ENCODE measurements at places on chromosomes 7 and 10. TPM values are rescaled to one million over a fixed set of nuclear protein-coding genes. Genes with fewer than 3 reads are reported as not detected.

Gene OR13A1
- not detected for total RNA-seq

Gene NPC1L1
- total RNA-seq = not detected

Gene SNX8
- total RNA-seq = 73.3 TPM

Gene HOXA11
- total RNA-seq = not detected

Gene ADCYAP1R1
- not detected for total RNA-seq

Gene CCNJ
- total RNA-seq = 1.2 TPM

DNA sequence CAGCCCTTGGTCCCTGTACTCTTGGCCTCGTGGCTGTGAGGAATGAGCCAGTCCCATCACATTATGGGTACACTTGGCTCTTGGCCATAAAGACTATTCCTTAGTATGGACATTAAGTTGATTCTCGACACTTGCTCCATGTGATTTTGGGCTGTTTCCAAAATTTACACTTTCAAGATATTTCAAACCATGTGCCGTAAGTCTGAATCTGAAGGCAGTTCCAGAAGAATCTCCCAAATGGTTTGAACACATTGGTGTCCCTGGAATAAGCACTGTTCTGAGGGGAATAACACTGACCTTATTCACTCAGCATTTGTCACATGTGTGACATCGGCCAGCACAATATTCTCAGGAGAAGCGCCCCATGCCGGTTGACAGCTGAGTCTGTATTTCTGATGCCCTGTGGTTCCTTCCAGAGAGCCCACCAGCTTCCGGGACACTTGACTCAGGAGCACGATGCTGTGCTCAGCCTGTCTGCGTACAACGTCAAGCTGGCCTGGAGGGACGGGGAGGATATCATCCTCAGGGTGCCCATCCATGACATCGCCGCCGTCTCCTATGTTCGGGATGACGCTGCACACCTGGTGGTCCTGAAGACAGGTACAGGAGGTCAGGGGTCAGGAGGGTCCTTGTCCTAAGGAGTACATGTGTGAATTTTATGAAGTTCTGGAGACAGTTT lies 24.6 kb downstream of the NACAD start:
- DNase-seq = no peak

DNA sequence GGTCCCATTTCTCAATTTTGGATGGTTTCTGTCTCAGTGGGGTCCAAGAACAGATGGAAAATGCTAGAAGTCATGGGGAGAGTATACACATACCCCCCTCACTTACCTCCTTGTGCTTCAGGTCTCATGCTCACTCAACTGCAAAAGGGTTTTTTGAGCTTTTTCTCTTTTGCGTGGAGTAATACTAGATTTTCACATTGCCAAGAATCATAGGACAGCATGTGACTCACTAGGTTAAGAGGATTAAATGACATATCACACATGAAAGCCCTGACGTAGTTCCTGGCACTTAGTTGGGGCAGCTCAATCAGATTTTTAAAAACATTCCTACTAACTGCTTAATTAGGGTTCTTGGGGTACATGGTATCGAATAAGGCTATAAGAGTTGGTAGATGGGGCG lies 4.5 kb downstream of the PI4K2A start:
- no peak for DNase-seq

- DNase-seq = no peak
Observed at GRCh38 chr7:15291699-15292098, 270.1 kb downstream of the AGMO start.

GRCh38 chr10:100907175-100907574 lies 5.6 kb upstream of the SLF2 start:
- no peak for DNase-seq

DNA sequence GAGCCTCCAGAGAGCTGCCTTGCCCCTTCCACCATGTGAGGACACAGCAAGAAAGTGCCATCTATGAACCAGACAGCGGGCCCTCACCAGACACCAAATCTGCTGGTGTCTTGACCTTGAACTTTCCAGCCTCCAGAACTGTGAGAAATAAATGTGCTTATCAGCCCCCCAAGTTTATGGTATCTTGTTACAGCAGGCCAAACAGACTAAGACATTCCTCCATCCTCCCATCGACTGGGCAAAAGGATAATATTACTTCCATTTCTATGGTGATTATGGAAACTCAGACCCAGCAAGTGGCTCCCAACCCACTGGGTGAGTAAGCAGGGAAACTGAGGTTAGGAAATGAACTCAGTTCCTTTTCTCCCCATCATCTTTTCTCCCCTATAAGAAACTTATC lies 288.4 kb downstream of the KCNMA1 start:
- DNase-seq = no peak

DNA sequence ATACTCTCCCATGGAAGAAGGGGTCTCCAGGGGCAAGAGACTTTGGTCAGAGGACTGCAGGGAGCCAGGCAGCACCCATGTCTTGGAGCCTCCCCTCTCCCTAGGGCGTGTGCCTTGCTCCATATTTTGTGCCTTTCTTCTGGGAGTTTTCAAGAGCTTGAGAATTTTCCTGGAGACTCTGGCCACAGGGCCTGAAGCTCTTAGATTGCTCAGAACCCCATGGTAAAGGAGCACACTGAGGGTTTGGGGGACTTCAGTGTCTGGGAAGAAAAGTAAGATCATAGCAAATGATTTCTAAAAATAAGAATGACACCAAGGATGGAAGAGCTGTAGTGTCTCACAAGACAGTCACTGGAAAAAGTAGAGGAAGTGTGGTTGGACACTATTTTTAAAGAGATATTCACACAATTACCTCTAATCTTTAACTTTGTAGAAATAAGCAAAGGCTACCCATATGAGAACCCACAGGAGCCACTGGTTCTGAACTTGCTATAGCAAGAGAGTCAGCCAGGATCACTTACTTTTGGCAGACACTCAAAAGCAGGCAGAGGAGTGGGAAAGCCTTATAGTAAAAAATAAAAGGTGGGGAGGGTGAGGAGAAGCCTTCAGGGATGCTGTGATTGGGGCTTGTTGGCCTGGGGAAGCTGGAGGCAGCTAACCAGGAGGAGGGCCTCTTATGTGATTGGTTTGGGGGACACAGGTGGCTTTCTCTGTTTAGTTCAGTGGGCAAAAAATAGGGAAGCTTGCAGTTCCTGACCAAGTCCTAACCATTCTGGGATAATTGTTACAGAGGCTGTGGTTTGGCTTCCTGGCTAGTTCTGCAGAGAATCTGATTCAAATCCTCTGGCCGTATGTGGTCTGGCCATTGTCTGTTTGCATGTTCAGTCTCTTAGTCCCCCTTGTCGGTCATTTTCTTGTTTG lies 5.1 kb upstream of the CSGALNACT2 start:
- no peak for DNase-seq

DNA sequence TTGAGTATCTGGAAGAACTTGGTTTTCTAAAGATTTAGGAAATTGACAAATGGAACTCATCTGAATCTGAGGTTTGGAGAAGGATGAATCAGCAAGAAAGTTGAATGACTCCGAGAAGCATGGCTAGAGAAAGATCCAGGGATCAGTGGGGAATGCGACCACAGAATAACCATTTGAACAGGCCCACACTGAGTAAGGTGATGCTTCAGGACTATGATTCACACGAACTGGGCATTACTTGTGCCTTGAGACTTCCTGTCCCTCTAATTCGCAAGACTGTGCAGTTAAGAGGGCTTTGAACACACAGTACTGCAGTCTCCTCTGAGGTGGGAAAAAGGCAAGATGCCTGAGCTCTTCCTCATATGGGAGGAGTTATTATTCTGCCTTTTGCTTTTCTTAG lies 395.5 kb upstream of the POM121L12 start:
- no peak for DNase-seq

DNA sequence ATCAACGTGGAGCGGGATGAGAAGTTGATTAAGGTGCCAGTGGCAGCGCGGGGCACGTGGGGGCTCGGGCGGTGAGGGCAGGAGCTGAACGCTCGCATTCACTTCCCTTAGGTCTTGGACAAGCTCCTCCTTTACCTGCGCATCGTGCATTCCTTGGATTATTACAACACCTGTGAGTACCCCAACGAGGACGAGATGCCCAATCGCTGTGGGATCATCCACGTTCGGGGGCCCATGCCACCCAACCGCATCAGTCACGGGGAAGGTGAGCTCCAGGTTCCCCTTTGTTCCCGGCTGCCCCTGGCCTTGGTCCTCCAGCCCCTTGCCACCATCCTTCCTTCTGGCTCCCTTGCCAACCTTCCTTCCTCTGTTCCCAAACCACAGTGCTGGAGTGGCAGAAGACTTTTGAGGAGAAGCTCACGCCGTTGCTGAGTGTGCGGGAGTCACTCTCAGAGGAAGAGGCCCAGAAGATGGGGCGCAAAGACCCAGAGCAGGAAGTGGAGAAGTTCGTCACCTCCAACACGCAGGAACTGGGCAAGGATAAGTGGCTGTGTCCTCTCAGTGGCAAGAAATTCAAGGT lies 2.5 kb downstream of the UFSP1 start:
- no peak for DNase-seq

- DNase-seq = peak; percentile 74
Observed at GRCh38 chr10:16481052-16481728, 40.5 kb downstream of the C1QL3 start.

GRCh38 chr10:58384999-58385783 lies at the start of gene TFAM:
TSS of gene TFAM (plus strand) at chr10:58385410. CDS start at chr10:58385548, 138 bp downstream.
- DNase-seq = peak; percentile 91

- peak; percentile 68 for DNase-seq
Observed at GRCh38 chr7:76318488-76319353, 16.2 kb downstream of the HSPB1 start.

DNA sequence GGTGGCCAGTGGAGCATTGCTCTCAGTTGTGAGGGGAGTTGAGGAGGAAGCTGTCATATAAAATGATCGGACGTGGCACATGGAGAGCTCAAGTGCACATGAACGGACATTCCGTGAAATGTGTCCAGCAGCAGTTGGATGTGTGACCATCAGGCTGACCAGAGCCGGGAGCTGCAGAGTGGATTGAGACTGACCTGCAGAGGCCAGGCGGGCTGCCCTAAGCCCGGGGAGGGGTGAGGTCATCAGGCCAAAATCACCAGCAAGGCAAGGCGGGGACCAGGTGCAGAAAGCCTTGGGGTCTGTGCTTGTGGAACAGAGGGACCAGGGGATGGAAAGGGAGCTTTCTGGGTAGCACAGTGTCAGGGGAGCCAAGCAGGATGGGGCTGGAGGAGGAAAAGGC lies 279.5 kb downstream of the CELF2 start:
- DNase-seq = no peak

GRCh38 chr10:14102056-14102455 lies 228.7 kb downstream of the FRMD4A start:
- no peak for DNase-seq

- peak; percentile 37 for DNase-seq
Observed at GRCh38 chr10:70528741-70529362, 50.3 kb downstream of the PALD1 start.

- DNase-seq = no peak
Observed at GRCh38 chr10:132229834-132230556, 43.2 kb downstream of the DPYSL4 start.

DNA sequence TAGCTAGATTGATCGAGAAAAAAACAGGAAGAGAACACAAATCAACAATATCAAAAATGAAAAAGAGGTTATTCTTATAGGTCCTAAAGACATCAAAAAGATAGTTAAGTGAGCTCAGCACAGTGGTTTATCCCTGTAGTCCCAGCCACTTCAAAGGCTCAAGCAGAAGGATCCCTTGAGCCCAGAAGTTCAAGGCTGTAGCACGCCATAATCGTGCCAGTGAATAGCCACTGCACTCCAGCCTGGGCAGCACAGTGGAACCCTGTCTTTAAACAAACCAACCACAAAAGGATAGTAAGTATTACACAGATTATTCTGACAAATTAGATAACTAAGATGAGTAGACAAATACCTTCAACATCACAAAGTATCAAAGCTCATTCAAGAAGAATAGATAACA lies 83.2 kb downstream of the HBP1 start:
- no peak for DNase-seq

- no peak for DNase-seq
Observed at GRCh38 chr10:92173996-92174395, 116.9 kb downstream of the CPEB3 start.

DNA sequence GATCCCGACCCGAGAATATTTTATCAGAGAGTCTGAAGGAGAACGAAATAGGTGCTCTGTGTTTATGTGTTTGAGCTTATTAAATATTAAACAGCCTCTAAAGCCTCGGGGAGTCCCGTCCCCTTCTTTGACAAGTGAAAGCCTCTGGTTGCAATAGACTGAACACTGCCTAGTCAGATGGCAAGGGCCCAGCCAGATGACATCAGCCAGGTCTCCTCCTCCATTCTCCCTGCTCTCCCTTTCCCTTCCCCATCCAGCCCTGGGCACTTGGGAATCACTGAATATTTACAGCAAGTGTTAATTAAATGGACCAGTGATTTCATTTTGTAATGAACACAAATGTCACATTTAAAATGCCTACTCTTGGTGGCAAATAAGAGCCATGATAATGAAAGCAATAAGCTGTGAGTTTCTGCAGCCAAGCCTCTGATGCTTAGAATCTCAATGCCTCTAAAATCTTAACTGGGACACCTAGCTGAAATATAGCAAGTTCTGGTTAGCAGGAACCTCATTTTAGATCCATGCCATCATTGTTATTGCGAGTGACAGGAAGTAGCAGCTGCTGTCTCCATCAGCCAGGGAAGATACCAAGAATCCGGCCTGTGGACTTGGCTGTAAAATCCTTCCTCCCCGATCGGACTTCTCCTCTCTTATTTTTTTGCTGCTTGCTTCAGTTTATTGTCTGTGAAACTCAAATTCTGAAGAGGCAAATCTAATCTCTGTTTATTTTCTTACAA lies 202.1 kb downstream of the PRPF18 start:
- no peak for DNase-seq

DNA sequence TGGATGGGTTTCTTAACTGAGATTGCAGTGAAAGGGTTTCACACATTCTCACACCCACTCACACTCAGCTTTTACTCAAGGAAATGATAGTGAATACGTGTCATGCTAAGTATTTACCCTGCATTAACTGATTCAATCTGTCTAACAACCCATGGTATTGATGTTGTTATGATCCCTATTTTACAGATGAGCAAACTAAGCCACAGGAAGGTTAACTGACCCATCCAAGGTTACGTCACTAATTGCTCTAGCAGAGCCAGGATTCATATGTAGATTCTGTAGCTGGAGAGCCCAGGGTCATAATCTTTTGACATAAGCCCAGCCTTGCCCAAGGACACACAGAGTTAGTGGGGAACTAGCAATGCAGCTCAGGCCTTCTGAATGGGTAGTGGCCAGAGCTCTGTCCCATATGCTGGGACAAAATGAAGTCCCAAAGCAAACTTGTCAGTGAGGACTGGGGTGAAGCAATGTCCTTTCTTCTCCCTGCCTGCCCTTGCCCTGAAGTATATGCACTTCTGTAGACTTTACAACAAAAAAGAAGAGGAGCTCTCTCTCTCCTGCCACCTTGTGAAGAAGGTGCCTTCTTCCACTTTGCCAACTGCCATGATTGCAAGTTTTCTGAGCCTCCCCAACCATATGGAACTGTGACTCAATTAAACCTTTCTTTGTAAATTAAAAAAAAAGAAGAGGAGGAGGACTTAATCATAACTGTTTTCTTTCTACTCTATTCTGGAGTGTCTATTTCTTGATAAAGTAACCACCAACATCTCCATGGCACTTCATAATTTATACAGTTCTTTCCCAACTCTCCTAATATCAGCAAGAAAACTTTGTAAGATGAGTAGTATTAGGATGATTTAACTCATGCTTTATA lies 4.9 kb upstream of the CYP3A7 start:
- no peak for DNase-seq
